Left hindlimb (tissue), 1 donor: ENCODE measurements at places on chromosomes 5 and 9.

GRCh38 chr9:86754581-86755560 is 192.4 kb downstream of the GAS1 start:
- DNase-seq = no peak

DNA sequence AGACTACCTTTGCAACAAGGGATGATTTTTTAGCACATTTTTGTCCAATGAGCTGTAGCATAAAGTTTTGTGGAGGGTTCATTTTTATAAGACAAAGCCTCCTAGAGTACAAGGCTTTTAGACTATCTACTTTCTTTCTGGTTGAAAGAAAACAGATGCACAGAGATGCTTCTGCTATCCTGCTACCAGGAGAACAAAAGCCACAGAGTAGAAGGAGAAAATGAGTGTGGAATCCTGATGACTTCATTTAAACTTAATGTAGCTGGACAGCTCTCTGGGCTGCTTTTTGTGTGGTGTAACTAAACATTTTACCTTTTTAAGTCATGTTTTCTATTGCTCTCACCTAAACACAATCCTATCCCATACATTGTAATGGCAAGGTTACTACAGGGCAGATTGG is 1009.4 kb downstream of the TLE1 start:
- no peak for DNase-seq

- DNase-seq = no peak
Measured at GRCh38 chr9:16211946-16212345, 658.5 kb downstream of the BNC2 start.

- no peak for DNase-seq
Measured at GRCh38 chr5:145237843-145238242, 597.3 kb downstream of the PRELID2 start.
